Daoy (cell line): ENCODE measurements at places on chromosomes 2 and 18. TPM values are rescaled to one million over a fixed set of nuclear protein-coding genes. Genes with fewer than 3 reads are reported as not detected.

The GKN1 gene
- not detected in 2 replicates for total RNA-seq

DNA sequence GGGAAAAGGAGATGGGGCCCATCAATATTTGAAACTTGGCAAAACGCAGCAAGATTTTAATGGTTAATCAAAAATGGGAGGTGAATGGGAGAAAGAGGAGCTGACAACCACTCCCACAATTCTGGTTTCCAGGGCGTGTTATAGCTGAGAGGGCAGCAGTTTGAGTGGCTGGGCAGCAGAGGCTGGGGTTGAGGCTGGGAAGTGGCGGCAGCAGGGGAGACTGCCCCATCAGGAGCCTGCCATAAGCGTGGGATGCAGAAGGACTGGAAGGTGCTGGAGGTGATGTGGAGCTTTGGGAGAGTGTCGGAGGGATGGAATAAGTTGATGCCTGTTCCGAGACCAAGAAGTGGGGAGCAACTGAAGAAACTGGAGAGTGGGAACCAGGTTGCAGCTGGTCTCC, 48.9 kb upstream of the SH3RF3 start:
- no peak for DNase-seq

The FAM237A gene
- total RNA-seq = not detected in 2 replicates

DNA sequence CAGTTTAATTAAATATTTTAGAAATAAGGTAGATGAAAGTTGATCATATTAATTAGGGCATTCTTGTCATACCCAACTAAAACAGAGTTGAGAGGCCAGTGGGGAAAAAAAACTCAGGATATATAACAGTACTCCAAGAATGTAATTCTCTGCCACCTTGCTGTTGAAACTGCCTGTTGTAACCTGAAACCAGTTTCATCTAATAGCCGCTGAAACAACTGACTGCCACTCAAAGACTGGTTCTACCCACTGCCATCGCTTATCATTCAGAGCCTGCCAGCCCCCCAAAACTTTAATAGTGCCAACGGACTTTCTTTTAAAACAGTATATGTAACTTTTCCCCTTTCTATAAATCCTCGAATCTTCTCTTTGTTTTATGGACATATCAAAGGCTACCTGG, 37.7 kb upstream of the FSIP2 start:
- no peak for DNase-seq
